ENCODE measurements at places on chromosomes 6 and 20. TPM values are rescaled to one million over a fixed set of nuclear protein-coding genes. Genes with fewer than 3 reads are reported as not detected.
A peak's percentile ranks its signal among the peaks of the same experiment; 100 is the strongest.

The PRPH2 gene
- total RNA-seq = 5.3 TPM

The ERVFRD-1 gene
- 0.04 TPM for total RNA-seq

The LRFN2 gene
- 0.09 TPM for total RNA-seq

The SLC17A1 gene
- not detected for total RNA-seq

DNA sequence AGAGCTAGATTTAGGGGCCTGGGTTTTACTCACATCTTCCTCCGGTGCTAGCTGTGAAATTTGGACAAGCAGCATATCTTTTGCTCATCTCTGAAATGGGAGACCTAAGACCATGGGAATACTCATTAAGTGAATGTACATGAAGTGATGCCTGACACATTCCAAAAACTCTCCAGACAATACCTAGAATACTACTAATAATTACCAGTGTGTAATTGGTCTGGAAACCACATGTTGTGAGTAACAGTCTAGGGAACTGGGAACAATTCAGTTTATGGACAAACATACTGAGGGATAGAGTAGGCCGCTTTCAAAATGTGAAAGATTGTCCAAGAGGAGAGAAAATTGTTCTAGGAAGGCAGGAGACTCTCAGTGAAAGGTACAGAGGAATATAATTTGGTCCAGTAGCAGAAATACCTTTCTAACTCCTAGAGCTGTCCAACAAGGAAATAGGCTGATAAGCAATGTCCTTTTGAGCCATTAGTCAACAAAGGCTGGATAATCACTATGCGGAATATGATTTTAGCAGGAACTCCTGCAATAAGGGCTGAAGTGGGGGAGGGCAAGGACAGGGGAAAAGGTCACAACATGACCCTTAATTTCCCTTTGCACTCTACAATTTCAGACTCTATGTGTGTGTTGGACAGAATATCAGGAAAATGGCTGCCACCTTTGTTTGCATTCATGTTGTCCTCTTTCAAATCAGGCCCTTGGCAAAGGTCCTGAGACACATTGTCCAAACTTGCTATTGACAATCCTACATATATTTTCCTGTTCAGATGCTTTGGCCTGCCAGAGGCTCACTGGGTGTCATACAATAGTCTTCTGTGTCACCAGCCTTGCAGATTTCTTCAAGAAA, 315.4 kb downstream of the PLCB1 start:
- DNase-seq = no peak

DNA sequence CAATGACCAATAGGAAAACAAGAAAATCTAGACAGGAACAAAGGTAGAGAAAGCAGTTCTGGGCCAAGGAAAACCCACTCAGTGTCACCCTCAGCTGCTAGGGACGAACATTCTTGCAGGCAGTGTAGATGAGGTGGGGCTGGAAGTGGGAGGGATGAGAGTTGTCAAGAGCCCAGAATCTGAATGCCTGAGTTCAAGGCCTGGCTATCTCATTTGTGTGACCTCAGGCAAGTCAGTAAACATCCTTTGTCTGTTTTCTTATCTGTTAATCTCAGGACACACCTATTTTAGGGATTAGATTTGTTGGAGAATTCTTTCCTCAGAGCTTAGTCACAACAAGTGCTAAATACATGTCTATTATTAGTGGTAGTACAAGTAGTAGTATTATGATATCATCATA, 50.9 kb upstream of the KIF16B start:
- no peak for DNase-seq

DNA sequence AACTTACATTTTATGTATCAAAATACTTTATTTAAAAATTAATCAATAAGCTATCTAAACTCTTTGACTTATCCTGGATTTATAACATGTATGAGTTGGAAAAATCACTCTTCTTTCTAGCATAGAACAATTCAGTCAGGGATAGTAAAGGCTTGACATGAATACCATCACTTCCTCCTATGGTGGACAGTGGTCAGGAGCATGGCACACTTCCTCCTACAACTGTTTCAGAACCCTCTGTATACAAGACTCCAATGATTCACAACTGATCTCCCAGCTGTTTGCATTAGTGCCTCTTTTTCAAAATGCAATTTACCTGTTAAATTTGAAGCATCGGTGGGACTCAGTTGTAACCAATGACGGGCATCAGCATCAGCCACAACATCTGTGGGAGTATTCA, 129.7 kb downstream of the RALGAPA2 start:
- DNase-seq = no peak

- DNase-seq = peak; percentile 45
These were observed 42.1 kb downstream of the KLHL31 start for GRCh38 chr6:53623497-53623896.

- peak; percentile 27 for DNase-seq
These were observed 78.7 kb downstream of the SLC2A10 start for GRCh38 chr20:46787991-46788762.

DNA sequence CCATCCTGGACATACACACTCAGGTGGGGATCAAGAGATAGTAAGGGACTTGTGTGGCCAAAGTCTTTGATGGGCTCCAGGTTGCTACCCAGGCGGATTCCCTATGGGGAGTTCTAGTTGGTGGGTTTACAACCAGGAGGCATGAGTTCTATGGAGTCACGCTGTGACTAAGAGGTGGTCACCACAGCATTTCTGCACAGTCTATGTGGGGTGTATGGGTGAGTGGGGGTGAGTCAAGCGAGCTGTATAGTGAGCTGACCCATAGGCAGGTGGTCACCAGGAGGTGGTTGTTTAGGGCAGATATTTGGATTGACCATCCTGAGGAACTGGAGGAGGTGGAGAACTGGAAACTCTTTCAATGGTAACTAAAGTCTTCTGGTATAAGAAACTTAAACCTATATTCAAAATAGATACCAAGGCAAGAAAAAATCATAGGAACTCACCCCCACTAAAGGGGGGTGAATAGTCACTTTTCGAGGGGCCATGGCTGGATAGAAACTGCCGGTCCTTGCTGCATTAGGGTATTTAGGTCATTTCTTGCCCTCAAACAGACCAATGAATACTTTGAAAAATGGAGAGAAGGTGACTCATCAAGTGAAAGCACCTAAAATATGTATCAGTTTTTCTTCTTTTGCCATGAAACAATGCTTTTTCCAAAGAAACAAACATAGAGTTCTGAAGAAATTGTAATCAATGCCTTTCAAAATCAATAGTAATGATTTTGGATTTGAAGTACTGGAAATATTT, 84.3 kb upstream of the NRN1 start:
- DNase-seq = no peak
